PC-3 (cell line): ENCODE measurements at places on chromosomes 12 and 14. TPM values are rescaled to one million over a fixed set of nuclear protein-coding genes. Genes with fewer than 3 reads are reported as not detected.

PLA2G1B gene
- total RNA-seq: not detected in 2 replicates

DBX2 gene
- total RNA-seq: not detected in 2 replicates

PTPRR gene
- 2.3 and 3.1 TPM in 2 replicates for total RNA-seq

PPP2R5E gene
- 17.2 and 26.4 TPM in 2 replicates for total RNA-seq

CKAP4 gene
- total RNA-seq: 76.3 and 99.1 TPM in 2 replicates

CCDC175 gene
- total RNA-seq: not detected in 2 replicates

LMNTD1 gene
- total RNA-seq: not detected in 2 replicates

C12orf54 gene
- total RNA-seq: not detected in 2 replicates

SLC38A2 gene
- total RNA-seq: 214 and 232 TPM in 2 replicates

CLEC2D gene
- total RNA-seq: 2.9 and 3.3 TPM in 2 replicates

NPFF gene
- total RNA-seq: not detected in 2 replicates

RPAP3 gene
- 20.3 and 22.1 TPM in 2 replicates for total RNA-seq

HOXC4 gene
- total RNA-seq: 1.8 and 2.6 TPM in 2 replicates

TESPA1 gene
- not detected in 2 replicates for total RNA-seq

BIN2 gene
- not detected in 2 replicates for total RNA-seq

KERA gene
- total RNA-seq: not detected in 2 replicates

TRHDE gene
- total RNA-seq: 16.5 and 17.7 TPM in 2 replicates

P2RX2 gene
- total RNA-seq: not detected in 2 replicates

NKX2-1 gene
- total RNA-seq: not detected in 2 replicates

GLI1 gene
- total RNA-seq: 3.0 TPM in 1 of 2 replicates, not detected in the other

LBHD2 gene
- total RNA-seq: not detected in 2 replicates

RNU4-1 gene
- total RNA-seq: under 0.01 TPM in 2 replicates

ST8SIA1 gene
- total RNA-seq: not detected in 2 replicates

ABCC9 gene
- 0.23 and 0.33 TPM in 2 replicates for total RNA-seq

RPGRIP1 gene
- 0.33 TPM in 1 of 2 replicates, not detected in the other for total RNA-seq

TGM1 gene
- total RNA-seq: 2.6 and 3.2 TPM in 2 replicates

WDR89 gene
- total RNA-seq: 12.1 and 19.0 TPM in 2 replicates

IPO4 gene
- 193 and 211 TPM in 2 replicates for total RNA-seq

OAS3 gene
- total RNA-seq: 25.5 and 28.8 TPM in 2 replicates

NFKBIA gene
- total RNA-seq: 186 and 226 TPM in 2 replicates

RPL10L gene
- not detected in 2 replicates for total RNA-seq

TXNRD1 gene
- 419 and 430 TPM in 2 replicates for total RNA-seq

ASCL1 gene
- total RNA-seq: not detected in 2 replicates

FAM181A gene
- not detected in 2 replicates for total RNA-seq

KRT73 gene
- not detected in 2 replicates for total RNA-seq

OTX2 gene
- total RNA-seq: not detected in 2 replicates

KCNH5 gene
- total RNA-seq: not detected in 2 replicates

RNASE11 gene
- not detected in 2 replicates for total RNA-seq

TEX52 gene
- total RNA-seq: not detected in 2 replicates

SYCP3 gene
- total RNA-seq: not detected in 2 replicates

SUDS3 gene
- 57.4 and 62.8 TPM in 2 replicates for total RNA-seq

USP44 gene
- not detected in 2 replicates for total RNA-seq

TAS2R8 gene
- total RNA-seq: not detected in 2 replicates

DNAJC22 gene
- total RNA-seq: 12.9 and 16.8 TPM in 2 replicates

LRP1 gene
- 14.7 and 21.8 TPM in 2 replicates for total RNA-seq

ENDOU gene
- total RNA-seq: not detected in 2 replicates

IL31 gene
- total RNA-seq: not detected in 2 replicates

CEBPE gene
- total RNA-seq: not detected in 2 replicates

RASSF9 gene
- 0.17 TPM in 1 of 2 replicates, not detected in the other for total RNA-seq

MYH6 gene
- total RNA-seq: not detected in 2 replicates

FITM1 gene
- 0.55 TPM in 1 of 2 replicates, not detected in the other for total RNA-seq

HOXC12 gene
- 0.33 and 1.2 TPM in 2 replicates for total RNA-seq

TUNAR gene
- not detected in 2 replicates for total RNA-seq
